ENCODE measurements at places on chromosomes 3 and 15.

GRCh38 chr15:50425219-50425618 lies 1.0 kb downstream of the USP8 start:
- DNase-seq: no peak

GRCh38 chr15:64430000-64430735 lies 30.2 kb upstream of the ZNF609 start:
- DNase-seq: peak; percentile 34

GRCh38 chr15:96351761-96352603 lies 21.5 kb downstream of the NR2F2 start:
- DNase-seq: no peak

- no peak for DNase-seq
These were observed 730 bp upstream of the ZNF710 start for GRCh38 chr15:90000186-90001001.

DNA sequence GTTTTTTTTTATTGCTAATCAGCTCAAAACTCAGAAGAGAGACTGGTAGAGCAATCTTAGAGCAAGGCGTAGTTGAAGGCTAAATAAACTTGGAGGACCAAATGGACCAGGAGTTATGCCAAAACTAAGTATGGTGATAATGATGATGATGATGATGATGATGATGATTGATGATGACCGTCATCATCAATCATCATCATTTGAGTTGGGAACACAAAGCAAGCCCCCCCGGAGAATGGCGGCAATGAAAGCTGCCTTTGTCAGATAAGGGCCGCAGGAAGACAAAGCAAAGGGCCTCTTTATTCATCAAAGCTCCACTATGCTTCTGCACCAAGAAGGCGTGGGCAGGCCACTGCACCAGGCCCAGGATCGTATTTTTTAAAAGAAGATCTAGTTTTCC lies 82.1 kb upstream of the RAD18 start:
- DNase-seq: no peak

DNA sequence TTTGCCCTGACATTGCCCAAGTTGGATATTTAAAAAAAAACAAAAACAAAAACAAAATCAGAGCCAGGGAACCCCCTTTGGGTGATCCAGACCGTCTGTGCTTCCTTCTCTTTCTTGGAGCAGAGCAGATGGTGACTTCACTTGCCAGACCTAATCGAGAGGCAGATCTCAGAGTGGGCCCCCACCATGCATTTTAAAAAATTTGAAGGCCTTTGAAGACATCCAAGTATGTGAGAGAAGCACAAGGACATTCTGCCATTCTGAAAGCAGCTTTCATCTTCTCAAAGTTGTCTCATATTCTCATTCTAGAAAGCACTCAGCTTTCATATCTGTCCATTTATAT lies 93.3 kb downstream of the SV2B start:
- DNase-seq: no peak

DNA sequence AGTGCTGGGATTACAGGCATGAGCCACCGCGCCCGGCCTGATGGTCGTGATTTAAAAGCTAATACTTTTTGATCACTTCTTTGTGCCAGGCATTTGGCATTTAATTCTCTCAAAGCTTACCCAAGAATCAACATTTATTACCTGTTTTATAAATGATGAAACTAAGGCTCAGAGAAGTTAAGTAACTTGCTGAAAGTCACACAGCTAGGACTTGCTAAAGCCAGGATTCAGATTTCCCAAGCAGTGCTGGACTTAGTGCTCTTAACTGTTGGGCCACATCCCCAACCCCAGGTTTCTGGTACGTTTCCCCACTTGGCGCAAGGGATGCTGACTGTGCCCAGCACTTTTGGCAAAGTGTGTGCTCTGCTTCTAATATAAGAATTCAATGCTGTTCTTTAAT lies 10.5 kb downstream of the GRK7 start:
- no peak for DNase-seq

GRCh38 chr3:24937228-24937627 lies 442.6 kb upstream of the THRB start:
- DNase-seq: no peak

DNA sequence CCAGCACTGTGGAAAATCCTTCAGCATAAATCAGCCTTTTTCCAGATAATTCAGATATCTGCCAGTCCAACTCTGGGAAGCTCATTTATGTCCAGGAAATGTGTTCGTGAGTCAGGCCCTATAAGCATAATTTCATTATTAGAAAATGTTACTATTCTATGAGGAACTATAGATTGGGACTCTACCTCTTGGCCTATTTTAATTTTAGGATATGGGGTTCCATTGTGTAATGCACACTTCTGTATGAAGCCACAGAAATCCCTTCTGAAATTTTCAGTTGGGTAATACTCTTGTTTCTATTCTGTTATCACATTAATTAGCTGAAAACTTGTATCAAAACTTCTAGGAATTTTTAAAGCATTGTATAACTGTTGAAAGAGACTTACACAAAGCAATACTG lies 43.9 kb upstream of the IL12A start:
- no peak for DNase-seq

DNA sequence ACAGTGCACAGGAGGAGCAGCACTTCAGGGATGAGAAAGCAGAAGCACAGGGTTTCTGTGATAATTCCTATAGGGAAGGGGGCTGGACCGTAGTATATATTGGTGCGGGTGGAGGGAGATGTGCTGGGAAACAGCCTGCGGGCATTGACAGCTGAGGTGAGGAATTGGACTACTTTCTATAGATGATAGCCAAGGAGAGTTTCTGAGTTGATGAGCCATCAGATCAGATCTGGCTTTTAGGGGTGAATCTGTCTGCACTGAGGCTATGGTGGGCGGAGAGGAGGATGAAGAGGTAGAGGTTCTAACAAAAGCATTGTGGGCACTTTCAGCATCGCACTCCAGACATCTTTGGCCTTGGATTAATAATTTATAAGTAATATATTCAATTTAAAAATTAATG lies 33.1 kb downstream of the SELENOT start:
- no peak for DNase-seq

- DNase-seq: no peak
These were observed 81.4 kb downstream of the MBNL1 start for GRCh38 chr3:152350139-152350538.
